AG08395 (cell line): ENCODE measurements at places on chromosomes 6 and 20.

DNA sequence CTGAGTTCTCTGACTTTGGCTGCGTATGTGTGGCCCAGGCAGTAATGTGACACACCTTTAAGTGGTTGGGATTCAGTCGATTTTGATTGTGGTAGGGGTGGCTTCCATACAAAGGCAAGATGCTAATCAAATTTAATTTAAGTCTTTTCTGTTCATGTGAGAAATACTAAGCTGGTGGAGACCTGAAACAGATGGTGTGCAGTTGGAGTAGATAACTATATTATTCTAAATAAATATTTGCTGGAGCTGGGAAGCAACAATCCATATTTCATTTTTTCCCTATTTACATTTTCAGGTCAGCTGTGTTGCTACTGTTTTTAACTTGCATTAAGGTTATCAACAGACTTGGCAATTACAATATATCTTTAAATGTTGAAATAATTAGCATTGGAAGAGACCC lies 67.4 kb upstream of the C20orf144 start:
- DNase-seq: no peak

GRCh38 chr6:53671111-53671510 lies 5.6 kb upstream of the KLHL31 start:
- no peak for DNase-seq

DNA sequence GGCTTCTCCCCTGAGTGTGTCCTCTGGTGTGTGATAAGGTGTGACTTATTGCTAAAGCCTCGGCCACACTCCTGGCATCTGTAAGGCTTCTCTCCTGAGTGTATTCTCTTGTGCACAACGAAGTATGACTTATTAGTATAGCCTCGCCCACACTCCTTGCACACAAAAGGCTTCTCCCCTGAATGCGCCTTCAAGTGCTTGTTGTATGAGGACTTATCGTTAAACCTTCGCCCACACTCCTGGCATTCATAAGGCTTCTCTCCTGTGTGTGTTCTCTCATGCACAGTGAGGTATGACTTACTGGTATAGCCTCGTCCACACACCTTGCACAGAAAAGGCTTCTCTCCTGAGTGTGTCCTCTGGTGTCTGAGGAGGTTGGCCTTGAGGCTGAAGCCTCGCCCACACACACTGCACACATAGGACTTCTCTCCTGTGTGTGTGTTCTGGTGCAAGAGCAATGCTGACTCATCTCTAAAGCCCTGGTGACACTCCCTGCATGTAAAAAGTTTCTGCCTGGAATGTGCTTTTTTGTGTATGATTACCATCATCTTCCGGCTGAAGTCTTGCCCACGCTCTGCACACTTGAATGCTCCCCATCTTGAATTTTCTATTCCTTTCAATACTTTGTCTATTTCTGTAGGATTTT lies 20.4 kb downstream of the ZNF337 start:
- peak; percentile 60 for DNase-seq

DNA sequence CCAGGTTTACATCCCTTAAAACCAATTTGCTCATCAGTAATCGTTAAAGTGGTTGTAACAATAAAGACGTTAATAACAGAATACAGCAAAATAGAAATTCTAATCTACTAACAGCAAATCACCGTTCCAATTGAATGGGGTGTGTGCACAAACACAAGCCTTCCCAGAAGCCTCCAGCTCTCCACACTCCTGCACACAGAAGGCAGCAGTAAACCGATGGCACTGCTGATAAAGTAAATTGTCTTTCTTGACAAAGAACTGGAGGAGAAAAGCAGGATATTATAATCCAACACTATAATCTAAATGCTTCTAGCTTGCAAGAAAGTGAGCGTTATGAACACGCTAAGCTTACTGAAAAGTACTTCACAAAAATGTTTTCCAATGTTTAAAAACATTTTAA lies 7.0 kb downstream of the ZNF217 start:
- DNase-seq: no peak

GRCh38 chr6:39419607-39420006 lies 97.1 kb upstream of the KCNK16 start:
- no peak for DNase-seq

- no peak for DNase-seq
Observed at GRCh38 chr6:166465003-166465399, 82.3 kb upstream of the MPC1 start.

DNA sequence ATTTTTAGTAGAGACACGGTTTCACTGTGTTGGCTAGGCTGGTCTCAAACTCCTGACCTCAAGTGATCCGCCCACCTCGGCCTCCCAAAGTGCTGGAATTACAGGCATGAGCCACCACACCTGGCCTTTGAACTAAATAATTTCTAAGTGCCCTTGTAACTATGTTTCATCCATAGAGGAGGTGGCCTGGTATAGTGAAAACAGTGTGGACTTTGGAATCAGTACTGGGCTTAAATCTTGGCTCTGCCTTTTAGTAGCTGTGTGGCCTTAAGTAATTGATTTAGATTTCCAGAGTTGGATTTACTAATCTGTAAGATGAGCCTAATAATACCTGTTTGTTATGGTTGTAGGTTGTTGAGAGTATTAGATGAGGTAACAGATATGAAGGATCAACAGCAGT lies 14.2 kb upstream of the TGM3 start:
- no peak for DNase-seq

- DNase-seq: no peak
Observed at GRCh38 chr20:33482581-33482980, 7.3 kb upstream of the CBFA2T2 start.

DNA sequence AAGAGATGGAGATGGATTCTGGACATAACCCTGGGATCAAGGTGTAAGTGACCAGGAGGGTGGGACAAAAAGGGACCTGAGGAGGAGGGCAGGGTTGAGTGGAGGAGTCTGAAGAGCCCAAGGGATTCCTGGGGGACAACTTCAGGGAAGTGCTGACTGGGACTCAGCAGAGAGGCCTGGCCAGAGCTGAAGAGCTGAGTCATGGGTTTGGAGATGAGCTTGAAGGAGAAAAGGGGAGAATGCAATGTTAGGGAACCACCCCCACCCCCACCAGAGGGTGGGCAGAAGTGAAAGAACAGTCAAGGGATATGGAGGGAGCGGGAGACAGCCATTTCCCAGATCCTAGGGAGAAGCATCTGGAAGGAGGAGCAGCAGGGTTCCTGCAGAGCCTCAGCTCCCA lies 55.2 kb downstream of the INSM1 start:
- no peak for DNase-seq

- no peak for DNase-seq
Observed at GRCh38 chr20:14637441-14637840, 300.0 kb upstream of the FLRT3 start.

- no peak for DNase-seq
Observed at GRCh38 chr20:32999603-33000250, 4.5 kb downstream of the SUN5 start.

GRCh38 chr6:160523223-160523622 lies 140.9 kb downstream of the LPA start:
- DNase-seq: no peak

- no peak for DNase-seq
Observed at GRCh38 chr6:33105916-33106871, 30.4 kb downstream of the HLA-DPB1 start.

GRCh38 chr6:168280020-168280898 lies 39.3 kb downstream of the DACT2 start:
- no peak for DNase-seq

- DNase-seq: no peak
Observed at GRCh38 chr20:55515832-55516231, 489.5 kb downstream of the CBLN4 start.

GRCh38 chr6:157629220-157629619 lies 193.8 kb upstream of the SNX9 start:
- no peak for DNase-seq

GRCh38 chr6:53623497-53623896 lies 42.1 kb downstream of the KLHL31 start:
- peak; percentile 18 for DNase-seq

DNA sequence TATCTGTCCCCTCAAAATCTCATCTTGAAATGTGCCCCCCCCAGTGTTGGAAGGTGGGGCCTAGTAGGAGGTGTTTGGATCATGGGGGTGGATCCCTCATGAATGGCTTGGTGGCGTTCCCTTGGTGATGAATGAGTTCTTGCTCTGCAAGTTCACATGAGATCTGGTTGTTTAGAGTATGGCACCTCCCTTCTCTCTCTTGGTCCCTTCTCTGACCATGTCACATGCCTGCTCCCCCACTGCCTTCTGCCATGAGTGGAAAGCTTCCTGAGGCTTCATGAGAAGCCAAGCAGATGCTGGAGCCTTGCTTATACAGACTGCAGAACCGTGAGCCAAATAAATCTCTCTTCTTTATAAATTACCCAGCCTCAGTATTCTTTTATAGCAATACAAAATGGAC lies 70.9 kb downstream of the MAN1A1 start:
- no peak for DNase-seq

- no peak for DNase-seq
Observed at GRCh38 chr6:161750686-161751085, 476.8 kb upstream of the AGPAT4 start.

GRCh38 chr6:143139239-143139784 lies 78.6 kb downstream of the AIG1 start:
- no peak for DNase-seq
